ENCODE measurements at places on chromosomes 1 and 21.
A peak's percentile ranks its signal among the peaks of the same experiment; 100 is the strongest.

DNA sequence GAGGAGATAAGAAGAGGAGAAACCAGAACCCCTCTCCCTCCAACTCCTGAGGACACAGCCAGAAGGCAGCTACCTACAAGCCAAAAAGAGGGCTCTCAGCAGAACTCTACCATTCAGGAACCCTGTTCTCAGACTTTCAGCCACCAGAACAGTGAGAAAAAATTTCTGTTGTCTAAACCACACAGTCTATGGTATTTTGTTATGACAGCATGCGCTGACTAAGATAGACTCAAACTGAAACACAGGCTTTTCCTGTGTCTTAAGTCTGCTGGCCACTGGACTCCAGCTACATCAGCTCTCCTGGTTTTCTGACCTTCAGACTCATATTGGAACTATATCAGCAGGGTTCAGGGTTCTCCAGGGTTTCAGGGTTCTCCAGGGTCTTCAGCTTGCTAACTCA lies 126.5 kb upstream of the TNFSF4 start:
- DNase-seq, result no peak

DNA sequence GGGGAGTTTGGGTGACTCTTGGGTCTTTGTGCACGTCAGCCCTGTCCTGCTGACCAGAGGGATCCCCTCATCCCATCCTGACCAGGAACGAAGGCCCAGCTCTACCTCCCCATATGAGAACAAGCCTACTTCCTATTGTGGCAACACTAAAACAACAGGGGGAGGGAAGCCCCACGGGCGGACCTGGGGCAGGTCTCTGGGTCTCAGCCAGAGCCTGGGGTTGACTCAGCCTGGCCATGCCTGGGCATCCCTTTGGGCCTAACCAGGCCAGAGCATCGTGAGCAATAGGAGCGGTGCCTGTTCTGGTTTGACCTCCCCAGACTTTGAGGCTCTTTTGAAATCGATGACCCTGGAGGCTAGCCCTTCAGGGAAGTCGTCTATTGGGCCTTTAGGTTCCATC lies 16.8 kb downstream of the RPS6KA1 start:
- no peak for DNase-seq

GRCh38 chr1:65104854-65105534 lies 43.0 kb upstream of the AK4 start:
- no peak for DNase-seq

DNA sequence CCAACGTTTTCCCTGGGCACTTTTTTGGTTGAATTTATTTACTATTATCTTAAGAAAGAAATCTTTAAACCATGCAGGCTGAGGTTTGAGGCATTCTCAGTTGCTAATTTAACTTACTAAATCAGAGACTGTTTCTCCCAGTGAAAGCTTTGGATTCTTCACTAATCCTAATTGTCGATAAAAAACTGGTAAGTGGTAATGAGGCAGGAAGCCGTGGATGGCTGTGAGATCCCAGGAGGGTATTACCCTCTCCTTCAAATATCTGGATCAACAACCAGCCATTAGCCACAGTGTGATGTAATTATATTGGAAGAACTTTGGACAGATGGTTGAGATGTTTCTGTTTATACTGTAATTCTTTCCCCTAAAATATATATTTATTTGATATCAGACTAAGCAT lies 485.0 kb downstream of the DISC1 start:
- peak; percentile 60 for DNase-seq

- DNase-seq, result no peak
These were observed 51.2 kb downstream of the PLXNA2 start for GRCh38 chr1:208192995-208193394.

DNA sequence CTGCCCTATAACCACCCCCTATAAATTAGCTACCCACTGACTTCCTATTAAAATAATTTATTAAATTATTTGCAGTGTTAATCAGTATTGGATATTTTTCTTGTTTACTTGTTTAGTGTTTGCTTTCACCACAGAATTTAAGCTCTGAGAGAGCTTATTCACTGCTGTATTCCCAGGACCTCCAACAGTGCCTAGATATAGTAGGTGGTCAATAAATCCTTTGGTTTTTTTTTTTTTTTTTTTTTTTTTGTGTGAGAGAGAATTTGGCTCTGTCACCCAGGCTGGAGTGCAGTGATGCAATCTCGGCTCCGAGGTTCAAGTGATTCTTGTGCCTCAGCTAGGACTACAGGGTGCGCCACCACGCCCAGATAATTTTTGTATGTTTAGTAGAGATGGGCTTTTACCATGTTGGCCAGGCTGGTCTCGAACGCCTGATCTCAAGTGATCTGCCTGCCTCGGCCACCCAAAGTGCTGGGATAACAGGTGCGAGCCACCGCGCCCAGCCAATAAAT lies 1.1 kb upstream of the OSBPL9 start:
- no peak for DNase-seq

DNA sequence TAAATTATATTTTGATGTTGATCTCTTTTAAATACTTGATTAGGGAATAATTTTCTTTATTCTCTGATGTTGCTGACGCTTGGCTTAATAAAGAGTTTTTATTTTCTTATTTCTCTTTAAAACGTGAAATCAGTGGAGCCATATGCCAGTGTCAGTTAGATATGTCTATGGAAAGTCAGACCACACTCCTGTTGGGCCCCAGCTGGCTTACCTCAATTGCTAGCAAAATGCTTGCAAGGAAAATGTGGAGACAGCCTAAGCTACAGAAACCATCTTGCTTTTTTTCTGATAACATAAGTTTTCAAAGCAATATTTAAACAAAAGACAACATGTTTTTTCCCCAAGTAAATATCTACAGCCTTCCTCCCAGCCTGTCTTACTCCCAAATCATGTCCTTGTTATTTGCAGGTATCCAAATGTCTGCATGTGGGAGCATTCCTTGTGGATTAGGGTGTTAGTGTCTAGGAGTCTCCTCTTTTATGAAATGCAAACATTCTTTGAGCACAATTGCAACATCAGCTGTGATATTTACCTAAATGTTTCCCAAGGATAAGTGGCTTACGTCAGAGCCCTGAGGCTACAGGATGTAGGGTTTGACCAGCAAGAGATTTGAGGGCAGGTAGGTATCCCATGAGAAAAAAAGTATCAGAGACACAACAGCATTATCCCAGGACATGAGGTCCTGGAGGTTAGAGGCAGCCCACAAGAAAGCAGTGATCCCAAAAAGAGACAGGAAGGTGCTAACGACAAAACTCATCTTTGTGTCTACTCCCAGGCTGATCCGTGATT lies 117.2 kb upstream of the KCNJ15 start:
- DNase-seq, result no peak

DNA sequence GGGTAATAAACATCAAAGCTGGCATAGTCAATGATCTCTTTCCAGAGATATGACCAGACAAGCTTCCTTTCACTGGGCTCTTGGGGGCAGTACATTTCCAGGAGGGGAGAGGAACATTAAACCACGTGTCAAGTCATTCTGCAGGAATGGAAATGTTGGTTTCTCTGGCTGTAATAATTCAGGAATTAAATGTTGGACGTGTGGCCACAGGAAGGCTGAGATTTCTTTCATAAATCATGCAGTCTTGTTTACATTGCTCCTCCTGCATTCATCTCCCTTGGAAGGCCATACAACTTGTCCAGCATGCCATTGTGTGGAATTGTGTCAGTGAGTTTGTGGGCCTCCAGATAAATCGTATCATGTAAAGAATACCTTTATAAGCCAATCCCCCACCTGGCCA lies 259.2 kb downstream of the ADGRL2 start:
- DNase-seq, result no peak

DNA sequence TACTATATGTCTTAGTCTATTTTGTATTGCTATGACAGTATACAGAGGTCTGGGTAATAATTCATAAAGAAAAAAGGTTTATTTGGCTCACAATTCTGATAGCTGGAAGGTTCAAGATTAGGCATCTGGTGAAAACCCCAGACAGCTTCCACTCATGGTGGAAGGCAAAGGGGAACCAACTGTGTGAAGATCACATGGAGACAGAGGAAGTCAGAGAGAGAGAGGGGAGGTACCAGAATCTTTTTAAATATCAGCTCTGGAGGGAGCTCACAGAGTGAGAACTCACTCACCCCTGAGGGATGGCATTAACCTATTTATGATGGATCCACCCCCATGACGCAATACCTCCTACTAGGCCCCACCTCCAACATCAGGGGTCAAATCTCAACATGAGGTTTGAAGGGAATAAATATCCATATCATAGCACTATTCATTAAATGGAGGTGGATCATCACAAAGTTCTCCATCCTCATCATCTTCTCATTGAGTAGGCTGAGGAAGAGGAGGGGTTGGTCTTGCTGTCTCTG lies 290.5 kb downstream of the DSCAM start:
- DNase-seq, result no peak

DNA sequence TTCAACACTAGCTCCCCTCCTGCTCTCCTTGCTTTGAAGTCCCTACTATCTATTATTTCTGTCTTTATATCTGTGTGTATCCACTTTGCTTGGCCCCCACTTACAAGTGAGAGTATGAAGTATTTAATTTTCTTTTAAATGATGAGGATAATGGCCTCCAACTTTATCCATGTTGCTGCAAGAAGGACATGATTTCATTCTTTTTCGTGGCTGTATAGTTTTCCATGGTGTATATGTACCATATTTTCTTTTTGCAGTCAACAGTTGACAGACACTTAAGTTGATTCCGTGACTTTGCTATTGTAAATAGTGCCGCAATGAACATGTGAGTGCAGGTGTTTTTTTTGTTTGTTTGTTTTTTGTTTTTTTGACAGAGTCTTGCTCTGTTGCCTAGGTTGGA lies 365.6 kb downstream of the ZP4 start:
- no peak for DNase-seq

DNA sequence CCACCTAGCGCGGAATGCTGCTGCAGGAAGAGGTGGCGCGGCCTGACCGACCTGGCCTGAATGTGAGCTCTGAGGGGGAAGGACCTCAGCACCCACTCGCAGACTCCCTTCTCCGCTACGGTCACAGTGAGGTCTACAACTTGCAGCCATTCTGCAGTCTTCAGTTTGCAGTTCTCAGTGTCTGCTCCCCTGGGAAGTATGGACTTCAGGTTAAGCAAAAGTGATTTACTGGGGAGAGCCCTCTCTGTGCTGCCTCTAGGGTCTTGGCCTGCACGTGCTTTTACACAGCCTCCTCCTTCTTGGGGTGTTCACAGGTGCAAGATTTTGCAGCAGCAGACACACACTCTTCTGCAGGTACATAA lies 296.0 kb downstream of the OMA1 start:
- no peak for DNase-seq

DNA sequence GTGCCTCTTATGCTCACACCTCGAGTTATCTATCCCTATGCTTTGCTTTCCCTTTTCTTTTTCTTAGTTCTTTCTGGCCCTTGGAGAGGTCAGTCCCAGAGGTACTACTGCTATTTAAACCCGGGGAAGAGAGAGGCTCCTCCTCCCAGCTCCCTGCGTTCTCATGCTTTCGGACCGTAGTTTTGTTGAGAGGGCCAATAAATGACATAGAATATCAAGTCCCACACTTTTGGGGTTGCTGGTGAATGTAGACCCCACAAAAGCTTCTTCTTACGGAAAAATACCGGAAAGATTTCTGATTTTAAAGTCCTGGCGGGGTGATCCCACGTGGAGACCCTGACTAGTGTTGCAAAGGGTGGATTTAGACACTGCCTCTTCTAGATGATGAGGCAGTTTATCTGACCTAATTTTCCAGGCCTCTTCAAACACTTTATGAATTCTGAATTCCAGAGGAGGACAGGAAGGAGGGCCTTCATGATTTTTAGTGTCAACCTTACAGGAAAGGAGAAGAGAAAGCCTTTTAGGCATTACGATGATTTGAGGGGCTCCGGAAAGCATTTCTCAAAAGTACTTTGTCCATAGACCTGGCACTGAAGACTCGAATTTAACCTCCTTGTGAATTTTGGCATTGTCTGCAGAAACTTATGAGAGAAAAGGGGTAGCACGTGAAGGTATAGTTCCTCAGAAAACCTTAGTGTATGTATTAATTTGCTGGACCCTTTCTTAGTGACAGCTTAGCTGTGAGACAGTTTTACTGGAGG lies 694 bp downstream of the TMEM167B start:
- DNase-seq, result peak; percentile 55

GRCh38 chr1:19799230-19800075 lies at the start of gene TMCO4:
Gene TMCO4 (minus strand): TSS chr1:19799916. CDS start chr1:19780758, 19,158 bp downstream.
- no peak for DNase-seq

DNA sequence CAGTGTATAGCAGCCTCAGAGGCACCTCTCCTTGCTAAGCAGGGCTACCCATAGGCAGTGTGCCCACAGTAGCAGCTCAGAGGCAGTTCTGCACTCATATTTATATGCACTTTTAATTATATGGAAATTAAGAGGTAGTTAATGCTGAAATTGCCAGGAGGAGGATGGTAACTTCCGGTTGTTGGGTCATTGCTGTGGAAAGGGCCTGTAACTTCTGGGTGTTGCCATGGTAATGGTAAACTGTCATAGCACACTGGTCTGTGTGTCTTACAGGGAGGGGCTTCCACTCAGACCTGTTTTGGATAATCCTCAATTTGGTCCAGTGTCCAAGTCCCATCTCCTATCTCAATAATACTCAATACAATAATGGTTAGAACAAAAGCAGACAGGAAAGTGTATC lies 7.6 kb downstream of the CFH start:
- no peak for DNase-seq

DNA sequence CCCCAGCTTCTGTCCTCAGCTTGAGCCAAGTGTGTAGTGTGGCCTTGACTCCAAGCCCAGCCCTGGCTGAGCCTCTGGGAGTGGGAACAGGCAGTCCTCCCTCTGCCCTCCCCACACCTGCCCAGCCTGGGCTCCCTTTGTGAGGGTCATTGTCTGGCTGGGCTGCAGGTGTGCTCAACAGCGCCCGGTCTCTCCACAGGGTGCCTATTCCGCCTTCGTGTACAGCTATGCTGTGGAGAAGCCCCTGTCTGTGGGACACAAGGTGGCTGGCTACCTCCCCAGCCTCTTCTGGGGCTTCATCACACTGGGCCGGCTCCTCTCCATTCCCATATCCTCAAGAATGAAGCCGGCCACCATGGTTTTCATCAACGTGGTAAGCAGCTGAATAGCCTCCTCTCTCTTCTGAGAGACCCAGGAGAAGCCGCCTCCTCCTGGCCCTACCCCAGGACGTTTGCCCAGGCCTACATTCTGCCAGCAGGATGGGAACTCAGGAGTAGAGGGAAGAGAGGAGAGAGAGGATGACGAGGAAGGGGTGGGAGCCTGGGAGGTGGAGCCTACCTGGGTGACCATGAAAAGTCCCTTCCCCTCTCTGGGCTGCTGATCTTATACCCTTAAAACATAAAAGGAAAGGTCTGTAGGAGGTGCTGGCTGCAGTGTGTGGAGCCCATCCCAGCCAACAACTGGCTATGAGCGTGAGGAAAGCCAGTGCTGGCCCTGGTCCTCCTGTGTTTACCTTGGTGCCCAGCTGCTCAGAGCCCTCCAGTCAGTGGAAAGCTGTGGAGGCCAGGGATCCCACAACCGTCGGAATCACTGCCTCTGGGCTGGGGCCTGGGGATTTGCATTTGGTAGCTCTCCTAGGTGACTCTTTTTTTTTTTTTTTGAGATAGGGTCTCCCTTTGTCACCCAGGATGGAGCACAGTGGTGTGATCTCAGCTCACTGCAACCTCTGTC lies 45.7 kb downstream of the ELK4 start:
- no peak for DNase-seq

Measured in NCI-H524 (cell line).